ENCODE measurements at places on chromosomes 13 and 19.
A peak's percentile ranks its signal among the peaks of the same experiment; 100 is the strongest.

GRCh38 chr13:110507678-110508381 lies 53.7 kb downstream of the RAB20 start:
- DNase-seq, result no peak

DNA sequence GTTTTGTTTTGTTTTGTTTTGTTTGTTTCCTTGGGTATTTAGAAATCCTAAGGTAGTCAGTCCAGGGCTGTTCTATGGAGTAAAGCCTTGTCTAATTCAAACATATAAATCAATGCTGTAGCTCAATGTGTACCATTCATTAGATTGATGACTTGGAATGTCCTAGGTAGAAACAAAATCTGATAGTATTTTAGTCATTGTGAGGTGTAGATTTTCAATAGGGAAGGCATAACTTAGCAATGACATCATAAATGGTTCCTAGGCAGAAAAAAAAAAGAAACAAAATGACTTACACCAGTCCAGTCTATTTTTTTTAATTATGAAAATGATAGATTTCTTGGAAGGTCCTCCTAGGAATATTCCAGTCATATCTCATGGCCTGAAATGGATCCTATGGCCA lies 189.9 kb downstream of the SPRY2 start:
- DNase-seq, result no peak

GRCh38 chr19:40089462-40089861 lies 1.3 kb downstream of the ZNF780A start:
- no peak for DNase-seq

GRCh38 chr13:24065176-24065575 lies 95.3 kb upstream of the SPATA13 start:
- no peak for DNase-seq

DNA sequence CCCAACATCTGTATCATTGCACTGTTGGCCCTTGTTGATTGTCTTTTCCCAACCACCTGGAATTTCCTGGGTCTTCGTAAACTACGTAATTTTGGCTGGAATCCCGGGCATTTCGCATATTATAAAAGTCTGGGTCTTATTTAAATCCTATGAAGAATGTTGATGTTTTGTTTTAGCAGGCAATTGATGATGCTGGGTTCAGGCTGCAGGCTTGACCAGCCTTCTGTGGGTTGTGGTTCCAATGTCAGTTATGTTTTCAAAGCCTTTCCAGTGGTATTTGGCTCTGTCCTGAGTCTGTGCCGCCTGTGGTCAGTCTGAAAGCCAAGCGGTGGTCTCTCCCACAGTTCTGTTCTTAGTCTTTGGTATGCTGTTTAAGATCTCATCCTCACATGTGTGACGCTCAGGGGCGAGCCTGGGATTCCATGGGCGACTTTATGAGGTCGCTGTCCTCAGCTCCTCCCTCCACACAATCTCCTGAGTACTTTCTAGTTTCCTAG lies 12.4 kb downstream of the SLC35E1 start:
- no peak for DNase-seq

- DNase-seq, result no peak
Observed at GRCh38 chr13:74414458-74414857, 280.3 kb upstream of the KLF12 start.

DNA sequence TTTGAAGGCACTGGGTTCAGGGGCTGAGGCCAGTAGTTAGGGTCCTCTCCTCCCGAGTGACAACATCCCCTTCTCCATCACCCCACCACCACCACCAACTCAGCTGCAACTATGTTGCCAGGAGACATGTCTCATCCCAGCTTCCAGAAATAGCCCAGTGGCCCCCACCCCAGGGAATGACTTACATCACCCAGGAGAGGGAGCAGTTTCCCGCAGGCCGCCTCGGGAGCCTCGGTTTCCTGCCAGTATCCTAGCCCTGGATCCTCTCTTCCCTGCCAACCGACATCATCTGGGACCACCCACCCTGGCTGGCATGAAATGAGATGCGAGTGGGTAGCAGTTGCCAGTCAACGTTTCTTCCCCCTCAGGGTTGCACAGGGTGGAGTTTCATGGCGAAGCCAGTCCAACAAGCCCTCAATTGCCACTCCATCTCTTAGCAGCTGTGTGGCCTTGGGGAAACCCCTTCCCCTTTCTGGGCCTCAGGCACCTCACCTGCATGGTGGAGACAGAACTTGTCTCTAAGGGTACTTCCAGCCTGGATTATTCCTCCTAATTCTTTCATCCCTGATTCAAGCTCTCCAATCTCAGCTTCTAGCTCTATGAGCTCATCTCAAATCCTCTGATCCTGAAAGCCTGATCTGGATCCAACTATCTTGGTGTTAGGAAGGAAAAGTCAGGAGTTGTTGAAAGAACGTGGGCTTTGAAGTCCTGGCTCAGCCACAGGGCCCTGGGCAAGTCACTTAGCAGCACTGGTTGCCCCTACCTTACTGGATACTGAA lies 3.9 kb upstream of the GSK3A start:
- peak; percentile 95 for DNase-seq

DNA sequence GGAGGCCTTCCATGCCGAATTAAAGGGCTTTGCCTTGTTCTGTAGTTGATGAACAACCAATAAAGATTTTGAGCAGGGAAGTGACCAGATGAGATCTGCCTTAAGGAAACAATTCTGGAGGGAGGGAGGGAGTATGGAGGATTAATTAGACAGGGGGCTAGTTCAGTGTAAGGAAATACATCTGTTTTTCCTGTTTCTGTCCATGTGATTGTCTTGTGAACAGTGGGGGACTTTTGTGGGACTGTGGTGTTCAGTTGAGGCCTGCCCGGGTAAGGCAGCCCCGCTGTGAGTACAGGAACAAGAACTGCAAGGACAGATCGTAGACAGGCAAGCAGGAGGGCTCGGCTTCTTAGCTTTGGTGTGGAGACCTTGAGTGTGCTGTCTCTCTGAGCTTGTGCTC lies 59.0 kb downstream of the DGKH start:
- DNase-seq, result no peak

DNA sequence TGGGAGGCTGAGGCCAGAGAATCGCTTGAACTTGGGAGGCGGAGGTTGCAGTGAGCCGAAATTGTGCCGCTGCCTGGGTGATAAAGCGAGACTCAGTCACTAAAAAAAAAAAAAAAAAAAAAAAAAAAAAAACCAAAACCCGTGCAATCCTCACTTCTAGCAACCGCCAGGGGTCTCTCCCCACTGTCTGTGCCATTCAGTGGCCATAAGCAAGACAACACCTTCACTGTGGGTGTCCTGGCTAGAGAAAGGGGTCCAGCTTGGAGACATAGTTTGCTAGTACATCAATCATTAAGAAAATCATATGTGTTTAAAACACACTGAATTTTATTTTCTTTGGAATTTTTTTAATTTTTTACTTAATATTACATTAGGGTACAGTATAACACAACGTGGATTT lies 68.2 kb downstream of the RASL11A start:
- no peak for DNase-seq

- DNase-seq, result no peak
Observed at GRCh38 chr13:107832500-107833100, 382.7 kb downstream of the LIG4 start.

- DNase-seq, result no peak
Observed at GRCh38 chr19:46428239-46429135, at the start of gene PNMA8C. Gene PNMA8C (minus strand): TSS chr19:46428936. CDS start chr19:46428359, 577 bp downstream.

DNA sequence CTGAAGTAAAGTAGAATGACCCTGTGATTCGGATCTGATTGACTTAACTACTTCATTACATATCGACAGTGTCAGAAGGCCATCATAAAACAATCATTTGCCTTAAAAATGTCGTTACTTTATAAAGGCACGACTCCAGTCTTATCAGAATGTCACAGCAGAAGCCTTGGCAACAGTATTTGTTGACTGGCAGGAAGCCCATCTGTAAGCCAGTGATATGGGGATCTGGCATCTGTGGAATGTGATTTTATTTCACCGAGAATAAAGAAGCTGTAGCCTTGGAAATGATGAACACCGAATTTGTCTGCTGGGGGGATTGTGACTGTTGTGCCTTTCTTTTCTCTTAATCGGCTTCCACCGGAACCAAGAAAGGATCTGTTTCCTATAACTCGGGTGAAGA lies 362.5 kb downstream of the TDRD3 start:
- no peak for DNase-seq

DNA sequence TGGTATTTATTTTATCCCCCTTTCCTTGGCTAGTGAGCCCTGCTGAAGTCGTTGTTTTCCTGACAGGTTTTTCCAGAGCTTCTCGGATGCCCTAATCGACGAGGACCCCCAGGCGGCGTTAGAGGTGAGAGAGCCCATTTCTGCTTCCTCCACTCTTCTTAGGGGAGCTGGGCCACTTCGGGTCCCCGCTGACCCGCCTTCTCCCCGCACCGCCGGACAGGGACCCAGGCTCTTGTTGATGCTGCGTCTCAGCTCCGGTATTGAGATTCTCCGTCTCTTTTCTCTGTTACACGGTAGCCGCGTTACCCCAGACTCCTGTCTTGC lies 306 bp downstream of the SUGT1 start:
- no peak for DNase-seq

DNA sequence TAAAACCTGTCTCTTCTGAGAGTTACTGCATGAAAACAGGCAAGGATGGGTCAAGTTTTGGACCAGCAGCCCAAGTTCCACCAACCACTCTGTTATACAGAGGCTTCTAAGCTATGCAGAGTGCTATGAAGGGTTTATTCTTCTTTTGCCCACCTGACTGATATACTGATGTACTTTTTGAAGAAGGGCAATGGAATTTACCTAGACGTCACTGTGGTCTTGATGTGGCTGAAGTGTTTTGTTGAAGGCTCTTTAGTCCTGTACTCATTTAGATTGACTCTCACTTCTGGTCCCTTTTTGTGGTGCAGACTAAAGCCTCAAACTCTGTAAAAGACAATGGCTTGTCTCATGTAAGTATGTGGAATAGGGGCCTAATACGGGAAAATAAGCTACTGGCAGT lies 92.0 kb downstream of the DGKH start:
- no peak for DNase-seq

GRCh38 chr19:38229585-38230073 lies 5.6 kb upstream of the DPF1 start:
- DNase-seq, result no peak

DNA sequence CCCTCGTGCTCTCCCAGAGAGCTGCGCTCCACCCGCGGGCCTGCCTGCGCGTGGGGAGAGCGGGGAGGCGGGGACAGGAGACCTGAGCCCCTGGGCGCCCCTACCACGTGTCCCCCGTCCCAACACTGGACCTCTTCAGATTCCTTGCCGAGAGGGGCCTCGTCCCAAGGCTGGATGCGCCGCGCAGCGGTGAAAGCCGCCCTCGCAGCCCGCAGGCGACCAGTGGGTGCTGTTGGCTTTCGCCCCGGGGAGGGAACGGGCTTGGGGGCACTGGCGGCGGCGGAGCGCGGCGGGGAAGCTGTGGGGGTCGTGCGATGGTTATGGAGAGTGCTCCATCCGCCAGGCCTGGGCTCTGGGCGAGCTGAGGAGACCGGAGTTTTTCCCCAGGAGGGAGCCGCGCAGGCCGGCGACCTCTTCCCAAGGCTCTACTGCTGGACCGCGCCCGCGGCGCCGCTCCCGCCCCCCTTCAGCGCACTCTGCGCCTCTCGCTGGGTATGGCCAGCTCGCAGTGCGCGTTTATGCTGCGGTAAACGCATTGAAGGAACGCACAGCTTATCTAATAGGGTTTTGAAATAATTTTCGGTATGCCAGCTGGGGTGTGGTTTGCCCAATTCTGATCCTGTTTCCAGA lies 17.2 kb upstream of the RNF17 start:
- DNase-seq, result no peak

GRCh38 chr19:31013384-31014020 lies 335.7 kb downstream of the TSHZ3 start:
- no peak for DNase-seq

DNA sequence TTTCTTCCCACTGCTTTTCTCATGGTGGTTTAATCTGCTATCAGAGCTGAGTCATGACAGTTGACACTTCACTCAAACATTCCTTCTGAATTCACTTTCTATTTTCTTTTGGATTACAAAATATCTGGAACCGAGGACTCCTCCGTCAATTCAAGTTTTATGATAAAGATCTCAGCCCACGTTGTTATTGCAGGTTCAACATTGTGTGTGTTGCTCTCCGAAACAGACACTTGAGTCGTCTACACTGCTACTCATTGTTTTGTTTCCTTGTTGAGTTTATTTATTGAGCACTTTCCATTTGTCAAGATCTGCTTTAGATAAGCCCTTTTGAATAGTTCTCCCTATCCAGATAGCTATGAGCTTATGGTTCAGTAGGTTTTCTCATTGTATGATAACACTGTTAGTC lies 636.1 kb upstream of the GPC6 start:
- DNase-seq, result no peak

DNA sequence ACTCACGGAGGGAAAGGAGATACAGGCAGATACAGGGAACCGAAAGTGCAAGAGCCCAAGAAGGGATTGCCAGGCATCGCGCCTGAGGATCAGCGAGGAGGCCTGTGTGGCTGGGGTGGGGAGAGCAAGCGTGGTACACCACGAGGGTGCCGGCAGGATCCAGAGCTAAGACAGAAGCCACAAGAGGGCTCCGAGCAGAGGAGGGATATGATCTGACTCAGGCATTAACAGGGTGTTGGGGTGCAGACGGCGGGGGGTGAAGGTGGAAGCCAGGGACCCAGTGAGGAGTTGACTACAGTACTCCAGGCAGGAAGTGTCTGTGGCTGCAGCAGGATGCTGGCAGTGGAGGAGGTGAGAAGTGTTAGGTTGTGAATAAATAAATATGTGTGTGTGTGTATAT lies 5.4 kb upstream of the PPP1R37 start:
- no peak for DNase-seq

DNA sequence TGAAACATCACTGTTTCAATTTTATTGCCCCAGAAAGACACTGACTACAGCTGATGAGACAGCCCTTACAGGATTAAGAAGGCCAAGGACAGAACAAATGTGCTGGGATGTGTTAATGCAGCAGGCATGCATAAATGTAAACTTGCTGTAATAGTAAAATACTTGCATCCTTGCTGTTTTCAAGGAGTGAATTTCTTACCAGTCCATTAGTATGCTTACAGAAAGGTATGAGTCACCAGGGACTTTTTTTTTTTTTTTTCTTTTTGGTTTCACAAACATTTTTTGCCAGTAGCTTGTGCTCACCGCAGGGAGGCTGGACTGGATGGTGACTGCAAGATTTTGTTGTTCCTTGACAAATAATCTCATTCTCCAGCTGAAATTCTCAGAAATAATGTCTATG lies 55.1 kb downstream of the GPR180 start:
- DNase-seq, result no peak

DNA sequence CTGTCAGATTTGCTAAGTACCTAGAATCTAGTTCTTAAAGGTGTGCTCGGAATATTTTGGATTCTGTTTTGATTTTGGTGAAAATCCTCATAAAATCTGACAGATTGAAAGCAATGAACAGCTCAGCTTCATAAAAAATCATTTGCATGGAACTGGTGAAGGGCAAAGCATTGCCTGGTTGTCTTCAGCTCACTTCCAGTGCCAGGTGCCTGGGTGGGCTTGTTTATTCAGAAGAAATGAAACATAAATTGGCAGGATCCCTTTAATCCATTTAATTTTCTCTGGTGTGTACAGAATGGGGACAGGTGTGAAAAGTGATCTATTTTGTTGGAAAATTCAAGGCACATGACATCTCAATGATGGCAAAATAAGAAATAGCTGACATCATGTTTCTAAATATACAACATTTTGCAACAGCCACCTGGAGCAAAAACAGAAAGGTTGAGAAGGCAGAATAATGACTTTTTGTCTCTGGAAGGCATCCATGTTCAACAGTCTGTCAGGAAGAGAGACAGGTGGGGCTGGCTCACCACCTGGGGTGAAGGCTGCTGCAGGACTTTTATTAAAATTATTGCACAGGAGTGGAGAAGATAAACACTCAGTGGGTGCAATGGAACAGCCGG lies 52.2 kb downstream of the RFC3 start:
- DNase-seq, result no peak
